ENCODE measurements at places on chromosomes 2 and 18.
A peak's percentile ranks its signal among the peaks of the same experiment; 100 is the strongest.

DNA sequence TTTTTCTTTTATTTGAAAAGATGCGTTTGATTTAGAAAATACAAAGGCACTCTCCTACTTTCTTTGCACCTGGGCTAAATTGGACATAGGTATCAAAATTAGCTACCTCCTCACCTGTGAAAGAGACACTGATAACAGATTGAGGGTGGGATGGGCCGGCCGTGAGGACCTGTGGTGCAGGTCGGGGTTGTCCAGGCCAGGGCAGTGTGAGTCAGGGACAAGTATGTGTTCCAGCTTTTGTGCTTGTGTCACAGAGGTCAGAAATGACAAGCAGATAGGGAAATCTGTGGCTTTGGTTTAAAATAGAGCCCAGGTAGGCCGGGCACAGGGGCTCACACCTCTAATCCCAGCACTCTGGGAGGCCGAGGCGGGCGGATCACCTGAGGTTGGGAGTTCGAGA, 22.6 kb downstream of the MYL12B start:
- DNase-seq, result no peak

DNA sequence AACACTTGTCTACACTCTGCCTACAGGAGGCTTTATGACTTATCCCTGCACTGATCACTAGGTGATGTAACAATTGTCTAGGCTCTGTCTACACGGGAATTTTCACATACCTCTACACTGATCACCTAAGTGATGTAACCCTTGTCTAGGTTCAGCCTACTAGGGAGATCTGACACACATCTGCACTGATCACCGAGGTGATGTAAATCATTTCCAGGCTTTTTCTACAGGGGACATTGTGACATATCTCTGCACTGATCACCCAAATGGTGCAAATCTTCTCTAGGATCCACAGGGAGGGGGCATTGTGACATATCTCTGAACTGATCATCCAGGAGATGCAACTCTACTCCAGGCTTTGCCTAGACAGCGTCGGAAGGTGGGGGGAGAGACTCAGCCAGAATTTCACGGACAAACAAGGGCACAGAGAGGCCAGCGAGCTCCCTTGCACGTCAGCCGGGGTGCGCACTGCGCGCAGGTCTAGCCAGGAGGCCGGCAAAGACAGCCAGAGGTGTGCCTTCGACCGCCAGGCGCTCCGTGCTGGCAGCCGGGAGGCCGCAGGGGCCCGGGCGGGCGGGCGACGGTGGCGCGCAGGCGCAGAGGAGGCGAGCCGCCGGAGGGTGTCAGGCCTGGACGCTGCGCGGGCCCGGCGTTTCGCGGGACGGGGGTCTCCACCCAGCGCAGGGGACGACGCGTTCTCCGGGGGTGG, 46.9 kb upstream of the USP14 start:
- no peak for DNase-seq

DNA sequence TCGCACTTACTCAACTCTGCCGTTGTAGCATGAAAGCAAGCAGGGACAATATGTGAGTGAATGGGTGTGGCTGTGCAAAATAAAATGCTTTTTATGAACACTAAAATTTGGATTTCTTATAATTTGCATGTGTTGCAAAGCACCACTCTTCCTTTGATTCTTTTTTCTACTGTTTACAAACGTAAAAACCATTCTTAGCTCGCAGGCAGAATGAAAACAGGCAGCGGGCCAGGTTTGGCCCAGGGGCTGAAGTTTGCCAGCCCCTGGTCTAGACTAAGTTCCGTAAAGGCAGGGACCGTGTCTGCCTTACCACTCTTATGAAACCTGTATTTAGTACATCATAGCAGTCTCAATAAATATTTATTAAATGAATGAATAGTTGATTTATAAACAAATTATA, 83.7 kb upstream of the SPATS2L start:
- no peak for DNase-seq

GRCh38 chr2:7037340-7038333, 120.4 kb downstream of the RNF144A start:
- DNase-seq, result peak; percentile 15

DNA sequence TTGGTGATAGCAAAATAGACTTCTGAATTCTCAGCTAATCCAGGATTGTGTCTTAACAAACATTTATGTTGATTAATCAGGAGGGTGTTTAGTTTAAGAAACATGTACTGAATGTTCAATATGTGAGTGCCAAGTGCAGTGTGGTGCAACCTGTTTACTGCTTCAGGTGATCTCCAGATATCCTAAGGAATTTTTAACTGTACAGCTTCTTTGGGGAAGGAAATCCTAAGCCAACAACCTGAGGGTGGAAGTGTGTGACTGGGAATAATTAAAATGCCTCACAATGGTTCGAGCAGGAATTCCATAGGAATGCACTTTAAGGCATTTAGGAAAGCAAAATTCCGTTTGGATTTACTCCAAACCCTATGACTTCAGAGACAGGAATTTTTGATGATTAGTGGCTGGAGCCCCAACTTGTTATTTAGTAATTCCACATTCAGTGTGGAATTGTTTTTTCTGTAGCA, 16.4 kb downstream of the CRIM1 start:
- no peak for DNase-seq

DNA sequence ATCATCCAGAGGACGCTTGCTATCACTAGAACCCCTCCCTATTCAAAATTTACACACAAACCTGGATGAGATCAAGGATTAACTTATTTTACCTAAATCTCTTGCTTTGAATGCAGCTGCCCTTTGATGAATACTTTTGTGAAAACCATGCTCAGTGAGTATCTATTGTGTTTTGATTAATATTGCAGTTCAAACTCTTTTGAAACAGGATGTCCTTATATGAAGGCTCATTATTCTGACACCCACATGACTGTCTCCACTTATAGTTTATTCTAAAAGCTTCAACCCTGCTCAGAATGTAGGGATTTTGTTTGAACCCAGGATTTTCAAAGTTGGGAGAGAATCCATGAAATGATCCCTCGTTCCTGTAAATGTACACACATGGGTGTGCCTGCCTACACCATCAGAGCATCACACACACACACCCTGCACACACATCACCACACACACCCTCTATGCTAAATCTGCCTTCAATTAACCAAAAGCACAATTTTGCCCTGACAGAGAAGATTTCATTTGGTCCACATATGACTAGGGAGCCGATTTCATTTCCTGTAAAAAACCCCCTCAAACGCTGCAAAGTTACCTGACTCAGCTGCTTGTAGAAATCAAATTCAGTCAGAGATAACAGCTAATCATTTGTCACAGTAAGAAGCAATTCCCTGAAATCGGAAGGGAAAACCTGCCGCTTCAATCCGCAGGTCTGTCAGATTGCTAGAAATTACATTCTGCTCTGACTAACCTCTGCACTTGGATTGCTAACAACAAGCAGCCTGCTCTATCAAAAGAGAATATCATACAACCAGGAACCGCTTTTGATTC, 65.2 kb downstream of the ZEB2 start:
- DNase-seq, result no peak

- DNase-seq, result no peak
These were observed 28.6 kb upstream of the CHAC2 start for GRCh38 chr2:53739032-53739431.

Measured in skeletal muscle cell (primary cell).